Globus pallidus (tissue), 1 donor: ENCODE measurements at places on chromosomes 11 and 22.

- DNase-seq, result peak; percentile 60
Observed at GRCh38 chr11:122253589-122254231, 137.7 kb upstream of the BLID start.

DNA sequence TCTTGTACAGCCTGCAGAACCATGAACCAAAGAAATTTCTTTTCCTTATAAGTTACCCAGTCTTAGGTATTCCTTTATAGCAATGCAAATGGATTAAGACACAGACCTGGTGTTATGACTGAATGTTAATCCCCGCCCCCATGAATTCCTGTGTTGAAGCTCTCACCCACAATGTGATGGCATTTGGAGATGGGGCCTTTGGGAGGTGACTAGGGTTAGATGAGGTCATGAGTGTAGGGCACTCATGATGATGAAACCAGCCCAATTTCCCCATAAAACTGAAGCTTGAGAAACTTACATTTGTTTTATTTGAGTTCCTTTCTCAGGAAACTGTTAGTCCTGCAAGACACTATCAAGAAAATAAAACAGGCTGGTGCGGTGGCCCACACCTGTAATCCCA is 115.8 kb upstream of the THY1 start:
- no peak for DNase-seq

- DNase-seq, result no peak
Observed at GRCh38 chr22:29936186-29936585, 53.2 kb downstream of the MTMR3 start.

GRCh38 chr11:85590848-85591483 is 36.2 kb downstream of the DLG2 start:
- peak; percentile 15 for DNase-seq
